ENCODE measurements at places on chromosomes 13 and 19.

GRCh38 chr19:32308431-32309077 lies 36.9 kb upstream of the ZNF507 start:
- no peak for DNase-seq

DNA sequence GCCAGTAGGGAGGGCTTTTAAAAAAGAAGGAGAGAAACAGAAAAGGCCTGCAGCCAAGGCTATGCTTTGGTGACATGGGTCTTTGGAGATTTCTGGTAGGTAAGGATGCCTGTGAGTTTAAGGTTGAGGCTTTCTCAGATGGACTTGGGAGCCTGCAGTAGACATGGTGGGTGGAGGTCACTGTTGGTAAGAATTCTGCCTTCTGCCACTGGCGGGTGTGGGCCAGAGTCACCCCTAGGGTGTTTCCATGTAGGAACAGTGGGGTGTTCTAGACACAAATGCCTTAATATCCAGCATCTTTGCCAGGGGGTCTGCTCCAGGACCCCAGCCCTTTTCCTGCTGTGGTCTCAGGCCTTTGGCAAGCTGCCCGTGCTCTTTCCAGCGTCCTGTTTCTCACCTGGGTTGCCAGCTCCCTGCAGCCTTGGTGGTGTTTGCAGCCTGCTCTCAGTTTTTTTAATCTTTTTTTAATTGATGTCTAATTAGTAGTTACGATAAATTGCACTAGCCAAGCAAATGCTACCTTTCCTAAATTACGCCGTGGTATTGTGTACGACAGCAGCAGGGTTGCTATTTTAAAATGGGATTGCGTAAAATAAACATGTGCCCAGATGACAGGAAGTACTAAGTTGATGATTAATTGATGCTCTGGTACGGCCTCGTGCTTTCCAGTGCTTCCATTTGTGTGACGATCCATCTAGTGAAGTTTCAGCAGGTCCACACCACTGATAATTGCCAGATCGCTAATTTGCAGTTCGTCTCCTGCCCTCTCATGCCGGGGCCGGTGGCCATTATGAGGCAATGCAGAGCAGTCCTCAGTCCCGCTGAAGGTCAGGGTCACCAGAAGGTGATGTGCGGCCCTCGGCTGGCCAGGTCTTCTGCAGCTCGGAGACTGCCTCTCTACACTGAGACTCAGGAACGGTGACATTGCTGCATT lies 35.3 kb upstream of the NPAS1 start:
- DNase-seq, result no peak

DNA sequence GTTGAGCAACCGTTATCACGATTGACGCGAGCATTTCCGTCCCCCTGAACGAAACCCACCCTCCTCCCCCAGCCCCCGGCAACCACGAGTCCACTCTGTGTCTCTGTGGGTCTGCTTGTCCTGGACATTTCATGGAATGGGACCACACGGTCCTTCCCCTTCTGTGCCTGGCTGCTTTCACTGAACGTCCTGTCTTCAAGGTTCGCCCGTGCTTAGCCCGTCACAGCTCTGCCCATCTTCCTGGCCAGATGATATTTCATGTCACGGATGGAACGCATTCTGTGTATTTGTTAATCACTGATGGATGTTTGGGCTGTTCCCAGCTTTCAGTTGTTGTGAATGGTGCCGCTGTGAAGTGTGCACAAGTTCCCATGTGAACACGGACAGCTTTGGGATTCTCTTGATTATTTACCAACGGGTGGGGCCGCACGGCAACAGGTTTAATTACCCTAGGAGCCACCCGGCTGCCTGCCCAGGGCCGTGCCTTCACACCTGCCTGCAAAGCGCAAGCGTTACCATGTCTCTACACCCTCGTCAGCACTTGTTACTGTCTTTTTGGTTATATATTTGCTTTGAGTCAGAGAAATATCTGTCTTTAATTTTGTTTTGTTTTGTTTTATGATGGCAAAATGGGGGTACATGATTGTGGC lies 42.5 kb downstream of the RASA3 start:
- no peak for DNase-seq

- no peak for DNase-seq
Observed at GRCh38 chr19:5676105-5676771, 4.1 kb downstream of the MICOS13 start.

- peak; percentile 85 for DNase-seq
Observed at GRCh38 chr19:13846557-13847406, 30.2 kb upstream of the NANOS3 start.

- no peak for DNase-seq
Observed at GRCh38 chr13:98507282-98507797, 69.6 kb downstream of the STK24 start.

DNA sequence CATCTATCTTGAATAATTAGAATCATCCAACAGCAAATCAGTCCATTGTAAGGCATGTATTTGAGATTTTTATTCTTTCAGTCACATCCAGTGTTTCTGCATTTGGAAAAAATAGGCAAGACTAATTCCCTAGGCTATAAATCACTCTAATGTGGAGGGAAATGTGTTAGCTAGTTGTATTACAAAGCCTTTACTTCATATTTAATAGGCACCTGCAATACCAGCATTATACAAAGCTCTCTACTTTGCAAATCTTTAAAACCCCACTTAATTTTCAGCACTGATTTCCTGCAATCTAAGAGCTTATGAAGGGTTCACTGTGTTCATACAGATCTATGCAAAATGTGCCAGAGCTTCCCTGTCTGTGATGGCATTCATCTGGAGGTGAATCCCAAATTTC lies 12.3 kb downstream of the PCDH9 start:
- DNase-seq, result no peak

DNA sequence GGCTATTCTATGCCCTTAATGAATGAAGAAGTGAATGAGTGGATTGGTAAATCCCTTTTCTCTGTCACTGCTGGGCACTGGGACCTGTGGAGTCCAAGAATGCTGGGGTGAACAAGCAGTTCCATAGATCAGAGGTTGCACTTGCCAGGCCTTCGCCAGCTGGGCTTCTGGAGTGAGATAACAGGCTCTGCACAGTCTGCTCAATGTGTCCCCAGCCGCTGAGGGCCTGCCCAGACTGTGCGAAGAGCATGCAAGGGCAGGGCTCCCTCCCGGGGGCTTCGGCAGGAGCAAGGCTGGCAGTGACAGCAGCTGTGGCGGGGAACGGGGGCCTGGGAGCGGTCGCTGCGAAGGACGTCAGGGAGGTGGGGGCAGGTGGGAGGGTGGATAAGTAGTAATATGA lies 51.3 kb downstream of the ZNF536 start:
- no peak for DNase-seq
